ENCODE measurements at places on chromosomes 4 and X. TPM values are rescaled to one million over a fixed set of nuclear protein-coding genes. Genes with fewer than 3 reads are reported as not detected.

Gene HTN1
- not detected for total RNA-seq

Gene ESX1
- not detected for total RNA-seq

Gene TLR10
- 0.71 TPM for total RNA-seq

Gene AMTN
- total RNA-seq = not detected

Gene STAP1
- 0.44 TPM for total RNA-seq

Gene P2RY4
- 0.82 TPM for total RNA-seq

Gene TMPRSS11D
- 0.71 TPM for total RNA-seq
